A172 (cell line): ENCODE measurements at places on chromosomes 5 and 9. TPM values are rescaled to one million over a fixed set of nuclear protein-coding genes. Genes with fewer than 3 reads are reported as not detected.
A peak's percentile ranks its signal among the peaks of the same experiment; 100 is the strongest.

- no peak for DNase-seq
Measured at GRCh38 chr5:171386861-171387344, 746 bp upstream of the NPM1 start.

DNA sequence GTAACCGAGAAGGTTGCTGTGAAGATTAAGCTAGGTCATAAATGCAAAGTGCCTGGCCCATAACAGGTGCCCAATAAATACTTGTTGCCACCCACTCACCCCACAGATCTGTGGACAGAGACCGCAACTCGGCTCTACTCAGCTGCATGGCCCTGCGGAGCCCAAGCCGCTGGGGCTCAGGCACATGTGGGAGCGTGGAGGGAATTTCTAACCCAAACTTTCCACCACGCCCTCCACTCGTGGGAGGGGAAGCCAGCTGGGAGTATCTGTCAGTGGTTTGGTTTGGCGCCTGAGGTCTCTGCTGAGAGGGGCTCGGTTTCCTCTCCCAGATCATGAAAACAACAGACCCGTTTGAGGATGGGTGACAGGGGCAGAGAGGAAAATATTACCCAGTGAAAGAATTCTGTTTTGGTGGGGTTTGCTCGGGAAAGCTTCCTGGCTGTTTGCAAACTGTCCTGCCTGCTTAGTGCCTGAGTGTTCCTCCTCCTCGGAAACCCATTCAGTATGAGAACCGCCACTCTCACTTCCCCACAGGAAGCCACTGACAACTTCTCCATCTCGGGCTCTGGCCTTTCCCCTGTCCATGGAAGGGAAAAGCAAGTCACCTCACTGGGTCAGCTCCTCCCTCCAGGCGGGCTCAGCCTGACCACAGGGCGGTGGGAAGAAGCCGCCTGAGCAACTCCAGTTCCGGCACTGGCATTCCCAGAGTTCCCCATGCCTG, 60.1 kb downstream of the RGS3 start:
- DNase-seq = no peak

GRCh38 chr9:91044354-91044753, 242.7 kb downstream of the SYK start:
- DNase-seq = no peak

DNA sequence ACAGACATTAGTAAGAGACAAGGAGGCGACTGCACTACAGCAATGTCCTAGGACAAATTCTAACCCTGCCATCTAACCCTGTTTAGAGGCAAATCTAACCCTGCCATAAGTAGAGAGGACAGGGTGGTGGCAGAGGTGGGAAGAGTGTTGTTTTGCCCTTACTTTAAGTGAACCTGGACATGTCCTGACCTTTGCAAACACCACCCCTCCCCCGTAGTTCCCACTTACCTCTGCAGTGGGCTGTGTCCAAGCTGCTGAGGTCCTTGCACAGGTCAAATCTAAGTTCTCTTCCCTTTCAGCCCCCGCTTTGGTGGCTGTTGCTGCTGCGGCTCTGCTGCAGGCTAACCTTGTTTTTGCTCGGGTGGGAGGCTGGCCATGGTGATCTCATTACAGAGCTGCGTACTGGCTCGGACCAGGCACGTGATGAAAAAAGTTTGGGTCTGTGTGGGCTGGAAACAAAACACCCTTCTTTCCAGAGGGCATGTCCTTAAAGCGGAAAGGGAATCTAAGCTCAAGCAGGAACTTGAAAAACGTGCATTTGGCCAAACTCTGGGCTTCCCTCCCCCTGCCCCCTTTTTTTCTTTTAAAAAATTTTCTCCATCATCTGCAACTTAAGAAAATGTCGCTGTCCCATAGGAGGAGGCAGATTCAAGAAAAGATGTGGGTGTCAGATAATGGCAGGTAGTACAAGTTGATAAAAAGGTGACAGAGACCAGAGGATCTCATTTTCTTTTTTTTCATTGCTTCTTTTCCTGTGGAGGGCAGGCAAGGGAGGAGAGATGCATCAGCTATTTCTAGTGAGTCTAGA, at the start of gene FAXDC2:
FAXDC2 (minus strand) TSS at position 349 of the 808 bp plus-strand sequence. CDS start 12,425 bp downstream, outside the sequence.
- peak; percentile 47 for DNase-seq

DNA sequence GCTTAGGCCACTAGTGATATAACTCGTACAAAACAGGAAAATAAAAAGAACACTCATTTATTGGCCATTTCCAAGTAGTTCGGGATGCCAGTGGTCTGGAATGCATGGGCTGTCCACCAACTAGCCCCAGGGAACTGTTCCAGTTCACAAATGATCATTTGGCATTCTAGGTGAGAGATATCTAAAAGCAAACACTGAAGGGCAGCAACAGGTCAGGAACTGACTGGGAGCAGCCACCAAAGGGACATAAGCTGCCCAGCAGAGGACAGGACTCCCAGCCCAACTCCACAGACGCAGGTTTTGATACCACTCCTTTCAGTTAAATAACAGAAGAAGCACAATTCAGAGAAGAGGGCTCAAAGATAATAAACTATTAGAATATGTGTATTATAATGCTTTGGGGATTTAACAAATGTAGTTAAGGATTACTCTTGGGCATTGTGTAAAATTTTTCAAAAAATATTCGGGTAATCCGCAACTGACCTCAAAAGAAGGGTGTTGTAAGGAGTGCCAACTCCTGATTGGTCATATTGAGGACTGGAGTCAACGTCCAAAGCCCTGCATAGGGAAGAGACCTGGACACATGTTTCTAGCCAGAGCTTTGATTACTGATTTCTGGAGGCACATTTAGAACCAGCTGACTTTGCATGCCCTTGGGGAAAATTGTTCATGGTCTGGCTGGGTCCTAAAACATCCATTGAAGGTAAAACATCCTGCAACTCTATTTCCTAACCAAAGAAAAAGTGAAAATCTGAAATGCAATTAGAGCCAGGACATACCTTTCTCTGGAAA, 320.0 kb downstream of the DNAH5 start:
- DNase-seq = no peak

GRCh38 chr9:136840140-136840876, 2.0 kb upstream of the AJM1 start:
- DNase-seq = peak; percentile 78

- peak; percentile 53 for DNase-seq
Measured at GRCh38 chr5:164175083-164175482, 669.7 kb downstream of the MAT2B start.

DNA sequence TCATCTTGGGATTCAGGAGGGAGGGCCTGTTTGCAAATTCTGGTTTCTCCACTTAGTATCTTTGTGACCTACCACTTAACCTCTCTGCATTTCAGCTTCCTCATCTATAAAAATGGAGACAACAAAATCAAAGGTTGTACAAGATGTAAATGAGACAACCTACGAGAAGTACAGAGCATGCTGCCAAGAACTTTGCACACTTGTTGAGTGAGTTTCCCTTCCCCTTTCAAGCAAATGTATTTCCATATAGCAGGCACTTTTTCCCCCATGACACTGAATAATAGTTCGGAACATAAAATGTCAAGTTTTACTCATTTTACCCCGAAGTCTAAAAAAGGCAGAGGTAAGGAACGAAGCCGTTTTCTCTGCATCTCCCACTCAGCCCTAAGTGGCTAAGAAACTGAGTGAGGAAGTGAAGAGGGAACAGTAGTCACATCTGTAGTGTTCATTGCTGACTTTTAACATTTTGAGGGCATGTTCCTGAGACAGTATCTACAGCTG, 159.0 kb downstream of the TLE1 start:
- DNase-seq = no peak

- DNase-seq = no peak
Measured at GRCh38 chr5:81132381-81132780, 100.7 kb upstream of the CKMT2 start.

GRCh38 chr5:97452646-97453045, 269.6 kb upstream of the RIOK2 start:
- no peak for DNase-seq

DNA sequence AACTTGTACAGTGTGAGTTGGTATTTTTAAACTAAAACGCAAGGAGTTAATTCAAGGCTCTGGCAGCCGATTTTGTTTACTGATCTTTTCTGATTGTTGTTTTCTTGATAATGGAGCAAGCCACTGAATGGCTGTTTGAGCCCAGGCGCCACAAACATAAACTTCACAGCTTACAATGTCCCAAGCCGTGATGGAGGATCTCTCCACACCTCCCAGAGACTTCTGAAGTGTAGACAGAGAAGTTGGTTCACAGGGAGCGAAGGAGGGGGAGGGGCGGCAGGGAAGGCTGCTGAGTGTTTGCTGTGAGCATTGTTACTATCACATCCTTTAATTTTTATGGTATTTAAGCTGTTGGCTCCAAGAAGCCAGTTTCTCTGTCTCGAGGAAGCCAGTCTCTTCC, 14.7 kb downstream of the ISL1 start:
- DNase-seq = no peak

DNA sequence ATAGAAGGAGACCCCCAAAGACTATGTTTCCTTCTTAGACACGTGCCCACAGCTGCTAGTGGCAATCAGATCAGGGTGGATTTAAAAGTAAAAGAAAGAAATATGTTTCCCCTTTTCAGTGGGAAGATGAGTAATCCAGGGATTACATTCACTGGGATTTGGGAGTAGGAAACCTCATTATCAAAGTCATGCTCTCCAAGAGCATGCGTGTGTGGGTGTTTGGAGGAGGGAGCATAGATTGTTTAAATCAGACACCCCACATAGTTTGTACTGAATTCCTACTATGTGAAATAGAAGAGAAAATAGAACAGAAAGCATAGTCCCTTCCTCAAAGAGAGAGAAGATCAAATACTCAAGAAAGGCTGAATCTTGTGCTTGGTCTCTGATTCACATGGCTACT, 65.5 kb upstream of the TBCA start:
- DNase-seq = no peak

- no peak for DNase-seq
Measured at GRCh38 chr9:111984086-111984802, 87.6 kb downstream of the UGCG start.

DNA sequence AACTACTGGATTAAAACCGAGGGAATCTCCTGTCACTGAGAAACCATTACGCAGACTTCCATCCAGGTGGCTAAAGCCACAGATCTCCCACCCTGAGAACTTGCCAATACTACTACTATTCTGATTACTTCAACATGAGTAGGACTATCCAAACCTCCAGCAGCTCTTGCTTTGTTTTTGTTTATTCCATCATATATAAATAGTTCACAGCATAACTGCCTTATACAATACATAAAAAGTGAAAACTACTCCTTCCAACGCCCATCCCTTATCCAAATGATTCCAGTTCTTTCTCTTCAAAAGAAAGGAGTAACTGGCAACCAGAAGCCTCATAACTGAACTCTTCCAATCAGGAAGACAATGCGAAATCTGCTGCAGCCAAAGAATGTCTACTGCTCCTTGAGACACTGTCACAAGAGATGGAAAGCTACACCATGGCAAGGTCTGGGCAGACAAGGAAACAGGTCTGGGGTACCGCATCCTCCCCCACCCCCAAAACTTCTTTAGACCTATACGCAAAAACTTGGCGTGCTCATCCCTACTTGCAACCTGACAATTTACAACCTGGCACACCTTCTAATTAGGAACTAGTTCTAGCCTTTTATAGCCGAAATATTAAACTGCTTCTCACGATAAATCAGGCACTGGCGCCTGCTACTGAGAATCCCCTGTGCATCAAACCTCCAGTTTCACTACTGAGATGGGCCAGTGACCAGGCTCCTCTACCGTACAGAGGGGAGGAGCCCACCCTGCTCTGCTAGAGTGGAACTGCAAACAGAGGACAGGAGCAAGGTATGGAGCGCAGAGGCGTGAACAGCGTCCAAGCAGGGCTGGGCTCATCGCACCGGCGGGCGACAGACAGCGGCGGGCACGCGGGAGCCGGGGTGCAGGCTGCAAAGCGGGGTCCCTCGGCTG, 986 bp downstream of the PLPP1 start:
- peak; percentile 52 for DNase-seq

DNA sequence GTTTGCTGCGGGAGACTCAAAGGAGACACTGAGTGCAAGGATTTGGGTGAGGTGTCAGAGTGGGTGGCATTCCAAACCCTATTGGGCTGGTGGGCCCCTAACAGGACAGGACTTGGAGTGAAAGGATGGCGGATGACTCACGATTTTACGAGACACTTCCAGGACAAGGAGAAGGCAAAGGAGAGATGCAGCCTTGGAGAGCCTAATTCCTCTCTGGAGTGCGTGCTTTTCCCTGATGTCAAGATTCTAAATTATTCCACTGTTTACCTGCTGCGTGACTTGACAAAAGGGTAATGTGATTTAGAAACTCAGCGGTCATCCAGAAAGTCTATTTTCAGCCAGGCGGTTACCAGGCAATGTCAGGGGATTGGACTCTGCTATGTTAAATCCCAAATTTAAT, 41.6 kb upstream of the CD180 start:
- peak; percentile 64 for DNase-seq

GRCh38 chr5:126445502-126446174, 22.4 kb downstream of the GRAMD2B start:
- DNase-seq = peak; percentile 15

- DNase-seq = no peak
Measured at GRCh38 chr5:175021841-175022625, 297.7 kb downstream of the MSX2 start.

DNA sequence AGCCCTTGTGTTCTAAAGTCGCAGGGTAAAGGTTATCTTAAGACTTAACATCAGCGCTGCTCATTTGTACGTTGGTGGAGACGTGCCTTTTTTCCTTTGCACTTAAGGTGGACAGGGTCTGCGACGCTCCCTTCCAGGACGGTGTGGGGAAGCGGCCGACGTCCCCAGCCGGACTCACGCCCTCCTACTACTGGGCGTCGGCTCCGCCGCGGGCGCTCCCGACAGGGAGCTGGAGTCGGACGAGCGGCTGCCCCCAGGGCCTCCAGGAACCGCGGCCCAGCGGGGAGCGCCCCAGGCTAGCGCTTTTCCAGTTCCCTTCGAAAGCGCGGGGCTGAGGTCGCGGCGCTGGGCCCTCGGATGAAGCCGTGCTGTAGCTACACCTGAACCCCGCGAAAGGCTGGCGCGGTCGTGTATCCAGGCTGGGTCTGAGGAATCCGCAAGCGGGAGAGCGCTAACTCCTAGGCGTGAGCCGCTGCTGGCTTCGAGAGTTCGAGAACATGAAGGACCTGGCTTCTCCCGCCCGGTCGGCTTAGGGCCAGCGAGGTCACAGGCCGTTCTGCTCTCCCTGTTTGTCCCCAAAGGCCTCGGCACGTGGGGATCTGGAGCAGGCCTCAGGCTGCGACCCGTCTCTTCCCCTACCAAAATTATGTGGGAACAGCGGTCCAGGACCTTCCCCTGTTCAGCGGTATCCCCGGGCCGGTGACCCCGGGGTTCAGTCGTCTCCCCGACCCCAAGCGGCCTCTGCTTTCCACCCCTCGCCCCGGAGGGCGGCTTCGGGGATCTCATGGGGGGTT, 3.8 kb upstream of the DMRT3 start:
- no peak for DNase-seq

- no peak for DNase-seq
Measured at GRCh38 chr5:109755761-109756160, 66.0 kb downstream of the MAN2A1 start.

- DNase-seq = no peak
Measured at GRCh38 chr5:180329606-180330269, 23.4 kb downstream of the GFPT2 start.

DNA sequence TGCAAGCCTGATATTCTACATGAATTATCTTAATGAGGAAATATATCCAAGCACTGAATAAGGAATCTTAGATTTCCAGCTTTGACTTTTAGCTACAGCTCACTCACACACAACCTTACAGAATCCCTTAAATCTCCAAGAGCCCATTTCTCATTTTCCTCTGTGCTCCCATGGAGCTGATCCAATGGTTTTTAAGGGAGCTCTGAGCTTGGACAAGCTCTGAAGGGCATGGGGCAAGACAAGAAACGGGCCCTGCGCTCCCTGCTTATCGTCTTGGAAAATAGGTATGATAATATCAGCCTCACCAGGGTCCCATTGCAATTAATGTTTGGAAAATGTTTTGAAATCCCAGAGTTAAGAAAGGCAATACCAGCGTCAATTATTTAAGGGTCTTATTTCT, 1021.7 kb downstream of the NR2F1-AS1 start:
- DNase-seq = no peak

The DMRTA1 gene
- total RNA-seq = 0.88 and 2.3 TPM in 2 replicates

The OR1J2 gene
- total RNA-seq = not detected in 2 replicates

The OR1Q1 gene
- not detected in 2 replicates for total RNA-seq

The CCDC180 gene
- total RNA-seq = 0.34 and 1.2 TPM in 2 replicates
